IPS DF 19.7 (cell line): ENCODE measurements at places on chromosomes 13 and 19.

- no peak for DNase-seq
Measured at GRCh38 chr13:32087955-32088747, 56.6 kb downstream of the FRY start.

DNA sequence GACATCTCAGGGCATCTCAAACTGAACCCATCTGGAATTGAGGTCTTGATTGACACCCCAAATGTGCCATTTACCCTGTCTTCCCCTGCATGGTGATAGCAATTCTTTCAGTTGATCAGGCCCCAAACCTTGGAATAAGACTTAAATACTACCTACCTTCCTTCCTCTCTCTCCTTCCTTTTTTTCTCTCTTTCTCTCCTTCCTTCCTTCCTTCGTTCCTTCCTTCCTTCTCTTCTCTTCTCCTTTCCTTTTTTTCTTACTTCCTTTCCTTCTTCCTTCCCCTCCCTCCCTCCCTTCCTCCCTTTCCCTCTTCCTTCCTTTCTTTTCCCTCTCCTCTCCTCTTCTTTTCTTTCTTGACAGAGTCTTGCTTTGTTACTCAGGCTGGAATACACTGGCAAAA lies 7.4 kb upstream of the GIPC1 start:
- DNase-seq = no peak

- no peak for DNase-seq
Measured at GRCh38 chr19:45901912-45902650, at the start of gene MYPOP. Gene MYPOP, minus strand, starts transcription at chr19:45902613. Its CDS starts 840 bp downstream, at chr19:45901773.

DNA sequence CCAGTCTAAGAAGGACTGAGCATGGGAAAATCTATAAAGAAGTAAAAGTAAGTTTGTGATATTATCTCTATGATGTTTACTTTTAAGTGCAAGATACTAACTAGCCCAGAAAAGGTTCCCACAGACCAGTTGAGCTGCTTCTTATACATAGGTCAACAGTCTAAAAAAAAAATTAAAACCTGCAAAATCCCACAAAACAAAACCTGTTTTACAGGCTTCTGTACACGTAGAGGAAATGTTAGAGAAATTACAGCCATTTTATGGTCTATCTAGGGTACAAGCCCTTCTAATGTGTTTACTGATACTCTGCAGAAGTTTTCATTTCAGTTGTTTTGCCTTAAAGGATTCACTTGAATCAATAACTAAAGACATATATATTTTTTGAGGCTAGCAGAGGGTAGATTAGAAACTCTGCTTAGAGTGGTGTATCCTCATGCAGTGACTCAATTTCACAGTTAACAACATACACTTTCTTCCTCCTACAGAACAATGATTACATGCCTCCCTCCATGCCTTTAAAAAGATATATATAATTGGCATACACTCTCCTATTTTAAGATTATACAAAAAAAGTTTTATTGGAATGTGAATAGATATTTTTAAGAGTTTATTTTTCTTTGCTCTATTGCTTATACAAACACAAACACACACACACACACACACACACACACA lies 43.9 kb downstream of the CAB39L start:
- no peak for DNase-seq

GRCh38 chr19:1206864-1207450 lies 1.4 kb downstream of the STK11 start:
- no peak for DNase-seq

DNA sequence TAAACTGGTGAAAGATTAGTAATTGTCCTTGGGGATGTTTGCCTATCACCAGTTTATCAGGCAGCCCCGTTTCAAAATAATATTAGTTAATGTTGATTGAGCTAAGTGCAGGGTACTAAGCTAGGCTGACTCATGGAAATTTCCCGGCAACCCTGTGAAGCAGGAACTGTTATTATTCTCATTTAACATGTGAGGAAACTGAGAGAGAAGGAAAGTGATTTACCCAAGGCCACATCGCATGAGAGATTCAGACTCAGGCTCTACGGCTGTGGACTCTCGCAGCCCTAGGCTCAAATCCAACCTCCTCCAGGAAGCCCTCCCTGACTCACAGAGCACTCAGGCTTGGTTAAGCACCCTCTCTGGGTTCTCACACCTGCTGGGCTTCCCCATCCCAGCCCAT lies 19.7 kb downstream of the CLPTM1 start:
- DNase-seq = no peak

- no peak for DNase-seq
Measured at GRCh38 chr19:42323473-42323851, 2.0 kb upstream of the MEGF8 start.

GRCh38 chr13:31930490-31930889 lies 101.1 kb upstream of the FRY start:
- no peak for DNase-seq

- DNase-seq = no peak
Measured at GRCh38 chr13:62702502-62702901, 1286.9 kb upstream of the PCDH20 start.

GRCh38 chr19:23992348-23992747 lies 77.7 kb downstream of the ZNF726 start:
- no peak for DNase-seq

GRCh38 chr13:41241626-41242025 lies 21.8 kb downstream of the MTRF1 start:
- no peak for DNase-seq

DNA sequence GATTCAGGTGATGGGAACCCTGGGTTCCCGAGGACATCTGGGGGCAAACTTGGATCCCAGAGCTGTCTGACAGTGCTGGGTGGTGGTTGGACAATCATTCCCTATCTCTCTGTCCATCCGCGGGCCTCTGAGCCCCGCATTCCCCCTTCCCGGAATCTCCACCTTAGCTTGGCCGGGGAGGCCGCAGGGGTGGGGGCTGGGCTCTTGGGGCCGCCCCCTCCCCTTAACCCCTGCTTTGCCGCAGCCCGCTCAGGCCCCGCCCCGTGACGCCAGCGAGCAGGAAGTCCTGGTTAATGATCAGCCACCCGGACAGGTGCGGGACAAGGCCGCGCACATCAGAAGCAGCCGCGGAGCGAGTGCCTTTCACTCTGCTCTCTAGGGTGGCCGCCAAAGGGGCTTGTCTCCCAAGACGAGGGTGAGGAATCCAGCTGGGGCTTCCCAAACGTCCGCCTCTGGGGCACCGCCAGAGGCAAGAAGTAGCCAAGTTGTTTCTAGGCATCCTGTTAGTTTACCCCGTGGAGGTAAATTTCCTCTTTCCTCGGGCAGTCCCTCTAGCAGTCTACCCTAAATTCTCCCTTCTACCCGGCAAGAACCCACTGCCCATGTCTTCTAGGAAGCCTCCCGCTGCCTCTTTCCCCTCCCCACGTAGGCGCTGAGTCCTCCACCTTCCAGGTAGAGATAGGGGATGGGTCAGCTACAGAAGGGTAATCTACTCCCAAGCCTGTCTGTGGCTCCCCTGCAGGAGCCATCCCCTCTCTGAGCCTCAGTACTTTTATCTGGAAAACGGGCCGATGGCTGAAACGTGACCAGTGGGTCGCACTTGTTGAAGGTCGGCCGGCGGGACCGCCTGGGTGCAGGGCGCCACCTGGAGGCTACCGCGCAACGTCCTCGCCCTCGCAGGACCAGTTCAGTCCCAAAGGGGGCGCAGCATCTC lies 3.0 kb downstream of the IRF2BP1 start:
- no peak for DNase-seq

GRCh38 chr19:6109947-6110346 lies 353 bp downstream of the RFX2 start:
- no peak for DNase-seq
